ENCODE measurements at places on chromosomes 7 and 10.

- no peak for DNase-seq
Observed at GRCh38 chr7:102270178-102270887, 16.3 kb upstream of the SH2B2 start.

- no peak for DNase-seq
Observed at GRCh38 chr10:120459185-120459584, 2.2 kb downstream of the PLPP4 start.

DNA sequence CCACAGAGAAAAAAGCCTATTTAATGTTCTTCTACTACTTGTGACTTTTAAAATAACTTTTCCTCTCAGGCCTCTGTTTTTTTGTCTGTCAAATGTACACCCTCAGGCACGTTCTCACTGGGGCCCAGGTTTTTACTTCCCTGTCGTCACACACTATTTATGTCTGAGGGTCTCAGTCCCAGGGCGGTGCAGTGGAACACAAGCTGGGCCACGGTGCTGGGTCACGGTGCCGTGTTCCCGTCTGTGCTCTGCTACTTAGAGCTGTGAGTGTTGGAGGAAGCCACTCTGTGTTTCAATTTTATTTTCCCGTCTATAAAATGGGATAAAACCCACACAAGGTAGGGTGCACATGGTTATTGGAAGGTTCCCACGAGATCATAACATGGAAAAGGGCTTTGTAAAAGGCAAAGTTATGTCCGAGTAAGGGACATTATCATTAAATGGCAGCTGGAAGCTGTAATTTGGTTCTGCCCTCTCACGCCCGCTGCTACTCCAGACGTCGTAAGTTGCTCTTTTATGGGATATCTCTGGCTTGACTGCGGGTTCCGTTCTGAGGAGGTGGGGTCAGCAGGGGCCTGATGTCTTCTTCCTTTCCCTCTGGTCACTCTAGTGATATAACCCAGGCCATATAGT is 25.2 kb downstream of the ZNF775 start:
- no peak for DNase-seq

- DNase-seq: no peak
Observed at GRCh38 chr10:17409170-17409733, 45.1 kb downstream of the ST8SIA6 start.

- DNase-seq: no peak
Observed at GRCh38 chr7:134742688-134743350, 36.6 kb upstream of the CALD1 start.

DNA sequence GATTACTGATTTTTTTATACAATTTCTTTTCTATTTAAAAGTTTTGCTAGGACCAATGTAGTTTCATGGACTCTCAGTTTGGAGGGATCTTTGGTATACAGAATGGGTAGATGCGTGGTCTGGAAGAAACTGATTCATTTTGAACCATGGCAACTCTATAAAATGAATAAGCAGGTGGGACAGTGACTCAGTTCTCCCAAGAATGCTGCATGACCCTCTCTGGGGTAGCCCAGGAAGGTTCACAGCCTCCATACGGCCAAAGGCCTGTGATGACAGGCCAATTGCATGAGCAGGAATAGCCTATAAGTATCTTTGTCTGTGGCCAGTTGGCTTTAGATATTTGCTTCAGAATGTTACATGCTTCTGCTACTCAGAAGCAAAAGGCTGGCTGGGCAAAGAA is 113.3 kb upstream of the RSU1 start:
- DNase-seq: no peak

GRCh38 chr7:5470816-5471215 is 47.2 kb upstream of the TNRC18 start:
- DNase-seq: no peak

DNA sequence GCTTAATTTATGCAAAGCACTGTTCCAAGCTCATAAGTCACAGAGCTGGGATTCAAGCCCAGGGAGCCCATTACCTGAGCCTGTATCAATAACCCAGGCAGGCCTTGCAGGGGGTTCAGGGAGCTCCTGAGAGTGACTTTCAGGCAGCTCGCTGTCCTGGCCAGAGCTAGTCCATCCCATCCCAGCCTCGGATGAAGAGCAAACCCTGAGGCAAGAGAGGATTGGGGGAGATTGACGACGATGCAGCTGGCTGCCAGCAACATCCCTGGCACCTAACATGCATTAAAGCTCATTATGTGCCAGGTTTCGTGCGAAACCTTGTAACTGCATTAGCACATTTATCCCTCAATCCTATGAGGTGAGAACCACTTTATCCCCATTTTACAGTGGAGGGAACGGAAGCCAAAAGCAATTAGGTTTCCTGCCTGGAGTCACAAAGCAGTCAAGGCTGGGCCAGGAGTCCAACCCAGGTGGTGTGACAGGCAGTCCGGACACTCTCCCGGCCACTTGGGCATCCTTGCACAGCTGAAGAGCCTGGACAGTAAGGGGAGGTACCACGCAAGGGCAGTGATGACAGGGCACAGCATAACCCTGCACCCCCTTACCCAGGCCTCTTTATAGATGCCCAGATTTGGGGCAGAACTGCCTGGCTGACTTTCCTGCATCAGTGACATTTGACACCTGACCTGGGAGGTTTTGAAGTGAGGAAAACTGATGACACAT is 129.8 kb upstream of the CHST15 start:
- no peak for DNase-seq

Measured in stimulated activated CD8-positive, alpha-beta memory T cell treated with anti-CD3 and anti-CD28 coated beads, Interleukin-15, amount 100 ng/mL, for 48 hours (primary cell).